ENCODE measurements at places on chromosomes 13 and 19.

- no peak for DNase-seq
Observed at GRCh38 chr13:32200741-32201140, 114.4 kb downstream of the ZAR1L start.

DNA sequence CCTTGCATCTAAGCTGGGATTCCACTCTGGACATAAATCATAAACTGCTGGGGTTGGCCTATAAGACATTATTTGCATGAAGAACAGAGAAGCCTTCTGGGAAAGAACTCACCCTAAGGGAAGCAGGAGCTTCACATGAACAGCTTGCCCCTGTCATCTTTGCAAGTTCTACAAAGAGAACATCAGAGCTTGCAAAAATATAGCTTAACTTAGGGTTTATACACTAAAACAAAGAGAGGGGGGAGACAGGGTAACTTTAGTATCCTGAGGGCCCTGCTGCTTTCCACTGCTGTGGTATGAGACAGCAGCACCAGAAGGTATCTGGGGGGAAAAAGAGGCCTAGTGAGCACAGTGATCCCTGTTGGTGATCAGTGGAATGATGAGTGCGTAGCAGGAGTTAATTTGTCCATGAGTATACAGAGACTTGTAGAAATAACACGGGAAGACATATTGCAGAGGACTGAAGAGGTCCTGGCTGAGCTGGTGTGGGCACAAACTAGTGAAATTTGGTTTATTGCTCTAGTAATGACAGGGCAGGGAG, 116.1 kb upstream of the TSC22D1 start:
- no peak for DNase-seq

GRCh38 chr13:59133903-59134302, 1029.8 kb downstream of the DIAPH3 start:
- DNase-seq: no peak

DNA sequence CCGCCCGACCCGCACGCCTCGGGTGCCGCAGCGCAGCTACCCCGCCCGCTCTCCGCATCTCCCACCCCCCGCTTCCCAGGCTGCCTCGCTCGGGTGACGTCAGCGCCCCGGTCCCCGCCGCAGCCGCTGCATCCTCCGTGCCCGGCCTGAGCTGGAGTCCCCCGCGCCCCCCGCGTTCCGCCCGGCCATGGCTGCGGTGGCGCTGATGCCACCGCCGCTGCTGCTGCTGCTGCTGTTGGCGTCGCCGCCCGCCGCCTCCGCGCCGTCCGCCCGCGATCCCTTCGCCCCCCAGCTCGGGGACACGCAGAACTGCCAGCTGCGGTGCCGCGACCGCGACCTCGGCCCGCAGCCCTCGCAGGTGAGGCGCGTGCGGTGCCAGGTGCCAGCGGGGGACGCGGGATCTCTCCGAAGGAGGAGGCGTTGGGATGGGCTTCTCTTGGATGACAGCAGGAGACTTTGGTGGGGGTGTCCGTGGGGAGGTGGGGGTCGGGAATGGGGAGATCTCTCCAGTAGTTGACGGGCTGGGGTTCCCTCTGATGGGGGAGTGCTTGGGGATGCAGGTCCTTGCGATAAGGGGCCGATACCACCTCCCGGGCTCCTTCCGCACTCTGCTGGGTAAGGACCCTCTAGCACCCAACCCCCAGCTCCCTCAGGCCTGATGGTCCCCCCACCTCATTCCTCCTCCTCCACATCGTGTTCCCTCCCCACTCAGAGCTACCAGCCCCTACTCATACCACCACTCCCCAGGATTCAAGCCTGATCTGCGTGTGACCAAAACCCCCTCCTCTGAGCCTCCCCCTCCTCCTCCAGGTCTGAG, at the start of gene TMEM59L:
Gene TMEM59L (plus strand): TSS at position 99 of the 817 bp plus-strand sequence. CDS start 89 bp downstream, at position 188.
- no peak for DNase-seq

DNA sequence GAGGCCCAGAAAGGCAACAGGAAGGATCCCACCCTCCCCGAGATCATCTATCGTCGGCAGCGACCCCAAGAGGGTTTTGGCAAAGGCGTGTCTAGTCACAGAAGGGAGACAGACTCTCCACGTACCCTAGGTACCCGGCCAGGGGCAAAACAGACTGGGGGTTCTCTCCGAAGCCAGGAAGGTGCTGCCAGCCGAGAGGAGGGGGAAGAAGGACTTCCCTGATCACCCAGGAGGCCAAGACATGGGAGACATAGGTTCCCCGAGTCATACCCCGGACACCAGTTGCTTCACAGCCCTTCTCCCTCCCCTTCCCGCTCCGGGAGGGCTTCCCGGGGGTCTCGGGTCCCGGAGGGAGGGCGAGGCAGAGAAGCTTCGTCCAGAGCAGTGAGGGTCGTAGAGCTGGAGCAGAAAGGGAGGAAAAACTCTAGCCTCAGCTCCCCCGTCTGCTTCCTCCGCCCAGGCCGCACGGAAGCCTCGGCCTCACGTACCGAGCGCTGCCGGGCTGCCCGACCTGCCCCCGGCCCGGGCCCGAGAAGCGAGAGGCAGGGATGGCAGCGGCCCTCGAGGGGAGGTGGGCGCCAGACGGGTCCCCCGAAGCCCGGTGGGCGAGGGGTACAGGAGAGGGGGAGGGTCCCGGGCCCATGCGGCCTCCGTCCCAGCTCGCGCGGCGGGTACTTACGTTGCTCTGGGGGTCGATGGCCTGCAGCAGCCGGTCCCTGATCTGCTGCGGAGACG, 644 bp downstream of the MED26 start:
- no peak for DNase-seq

Measured in stimulated activated CD8-positive, alpha-beta memory T cell treated with anti-CD3 and anti-CD28 coated beads, Interleukin-7, amount 100 ng/mL, for 24 hours (primary cell).